ENCODE measurements at places on chromosomes 5 and 9.

DNA sequence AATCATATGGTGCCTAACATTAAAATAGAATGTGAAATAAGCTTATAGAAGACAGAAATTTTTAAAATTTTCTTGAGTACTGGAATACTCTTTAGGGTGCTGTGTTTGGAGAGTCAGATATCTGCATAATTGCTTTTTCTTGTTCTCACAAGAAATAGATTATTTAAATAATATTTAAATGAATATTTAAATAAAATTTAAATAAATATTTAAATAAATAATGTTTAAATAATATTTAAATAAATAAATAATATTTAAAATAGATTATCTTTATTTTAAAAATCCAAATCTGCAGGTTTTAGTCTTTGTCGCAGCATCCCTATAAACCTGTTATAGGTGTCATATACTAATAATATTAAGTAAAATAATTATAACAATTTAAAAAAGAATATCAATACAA is 1589.4 kb downstream of the MAT2B start:
- DNase-seq, result no peak

DNA sequence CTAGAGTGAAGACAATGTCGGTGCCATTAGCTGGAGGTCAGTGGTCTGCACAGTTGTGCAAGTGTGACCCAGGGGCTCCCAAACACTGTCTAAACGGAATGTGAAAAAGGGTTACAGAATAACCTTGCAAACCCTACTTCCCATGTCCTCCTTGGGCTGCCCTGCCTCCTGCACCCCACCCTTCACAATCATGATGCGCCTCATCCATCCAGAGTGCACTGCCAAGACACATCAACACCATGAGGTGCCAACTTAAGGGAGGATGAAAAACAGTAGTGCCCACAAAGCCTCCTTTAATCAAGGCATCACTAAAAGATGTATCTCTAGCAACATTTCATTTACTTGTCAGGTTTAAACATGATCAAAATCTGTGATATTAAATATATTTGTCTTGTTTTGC is 87.1 kb downstream of the SETX start:
- DNase-seq, result no peak

DNA sequence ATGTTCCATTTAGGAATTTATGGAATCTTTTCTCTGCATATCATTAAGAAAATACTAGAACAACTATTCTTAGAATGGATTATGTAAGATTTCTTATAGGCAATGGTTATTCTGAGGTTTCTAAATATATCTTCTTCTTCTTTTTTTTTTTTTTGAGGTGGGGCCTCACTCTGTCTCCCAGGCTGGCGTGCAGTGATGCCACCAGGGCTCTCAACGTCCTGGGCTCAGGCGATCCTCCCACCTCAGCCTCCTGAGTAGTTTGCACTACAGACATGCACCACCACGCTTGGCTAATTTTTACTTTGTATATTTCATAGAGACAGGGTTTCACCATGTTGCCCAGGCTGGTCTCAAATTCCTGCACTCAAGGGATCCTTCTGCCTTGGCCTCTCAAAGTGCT is 137.2 kb downstream of the SREK1 start:
- DNase-seq, result no peak

GRCh38 chr5:67026278-67026677 is 170.3 kb downstream of the CD180 start:
- no peak for DNase-seq

DNA sequence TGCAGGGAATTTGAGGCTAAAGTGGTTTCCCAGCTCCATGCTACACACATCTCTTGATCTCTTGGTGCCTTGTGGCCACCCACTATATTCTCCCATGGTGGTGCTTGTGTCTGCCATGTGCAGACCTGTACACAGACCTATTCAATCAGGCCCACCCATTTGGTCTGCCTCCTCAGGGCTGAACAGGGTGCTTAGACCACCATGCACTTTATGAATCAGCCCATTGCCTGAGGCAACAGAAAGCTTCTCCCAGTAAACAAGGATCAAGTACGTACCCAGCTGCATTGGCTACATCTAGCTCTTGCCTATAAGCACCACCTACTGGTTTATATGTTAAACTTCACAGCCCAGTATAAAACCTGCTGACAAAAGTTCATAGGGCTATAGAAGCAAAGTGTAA is 664.3 kb upstream of the EDIL3 start:
- DNase-seq, result no peak

GRCh38 chr9:133803028-133803585 is 65.0 kb upstream of the SARDH start:
- no peak for DNase-seq

- DNase-seq, result no peak
Observed at GRCh38 chr9:105236261-105236660, 8.2 kb upstream of the SLC44A1 start.

- no peak for DNase-seq
Observed at GRCh38 chr5:149863830-149864229, 80.8 kb downstream of the PDE6A start.

DNA sequence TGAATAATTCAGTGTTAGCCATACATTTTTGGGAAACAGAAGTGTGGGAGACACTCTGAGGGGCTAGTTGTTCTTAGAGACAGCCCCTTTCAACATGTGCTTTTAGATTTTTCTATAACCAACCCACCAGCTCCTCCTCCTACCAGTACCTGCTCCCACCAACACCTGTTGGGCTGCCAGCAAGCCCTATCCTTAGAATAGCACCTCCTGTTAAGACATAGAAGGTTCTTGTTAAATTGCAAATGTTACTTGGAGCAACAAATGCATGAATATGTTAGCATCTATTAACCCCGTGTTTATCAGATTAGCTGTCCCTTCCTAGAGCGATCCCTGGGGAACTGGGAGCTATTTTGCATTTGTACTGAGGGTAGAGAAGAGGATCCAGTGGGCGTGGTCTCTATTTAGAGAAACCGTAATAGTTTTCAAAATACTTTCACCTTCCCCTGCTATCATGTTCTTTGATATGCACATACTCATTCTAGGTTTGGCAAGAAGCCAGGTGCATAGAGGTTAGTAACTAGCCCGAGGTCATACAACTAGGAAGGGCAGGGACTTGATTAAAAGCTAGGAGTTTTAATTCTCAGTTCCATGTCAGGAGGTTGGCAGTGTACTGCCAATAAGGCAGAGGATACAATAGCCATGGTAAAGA is 334.4 kb downstream of the KCTD16 start:
- no peak for DNase-seq

GRCh38 chr5:74432216-74432615 is 208.3 kb downstream of the ENC1 start:
- DNase-seq, result no peak

DNA sequence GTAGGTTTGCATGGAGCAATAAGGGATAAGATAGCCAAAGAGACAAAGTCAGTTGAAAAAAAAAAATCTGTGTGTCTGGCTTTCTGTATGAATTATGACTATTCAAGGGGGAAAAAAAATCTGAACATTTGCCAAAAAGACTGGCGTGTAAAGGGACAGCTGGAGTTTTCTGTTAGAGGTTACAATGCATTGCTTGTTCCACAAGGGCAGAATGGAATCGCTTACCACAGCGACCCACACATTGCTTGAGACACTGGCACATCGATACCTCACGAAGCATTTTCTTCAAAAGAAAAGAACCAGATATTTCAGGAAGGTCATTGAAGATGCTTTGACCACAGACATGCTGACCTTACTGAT is 327.8 kb downstream of the TMEM167A start:
- DNase-seq, result no peak

All from AG09309 (cell line).